Naive thymus-derived CD4-positive, alpha-beta T cell (primary cell): ENCODE measurements at places on chromosomes 2 and 18. TPM values are rescaled to one million over a fixed set of nuclear protein-coding genes. Genes with fewer than 3 reads are reported as not detected.

DNA sequence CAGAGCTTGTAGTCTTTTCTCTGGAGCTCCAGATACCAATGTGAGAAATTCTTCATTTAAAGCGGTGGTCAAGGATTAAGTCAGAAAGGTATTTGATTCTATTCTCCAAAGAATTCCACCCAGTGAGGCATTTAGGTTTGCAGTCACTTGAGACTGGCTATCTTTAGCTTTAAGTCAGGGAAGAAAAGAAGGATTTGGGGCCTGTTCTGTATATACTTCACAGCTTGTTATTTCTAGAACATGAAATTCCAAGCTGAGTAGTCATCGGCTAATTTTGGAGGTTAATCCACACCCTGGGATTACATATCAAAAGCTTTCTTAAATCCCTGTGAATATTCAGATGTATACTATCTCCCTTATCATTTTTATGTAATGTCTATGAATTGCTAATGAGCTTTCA is 39.4 kb downstream of the MYOM1 start:
- DNase-seq: no peak

The RNU2-63P gene
- total RNA-seq: 16.6 TPM

The CCDC178 gene
- total RNA-seq: not detected

The COL3A1 gene
- not detected for total RNA-seq

DNA sequence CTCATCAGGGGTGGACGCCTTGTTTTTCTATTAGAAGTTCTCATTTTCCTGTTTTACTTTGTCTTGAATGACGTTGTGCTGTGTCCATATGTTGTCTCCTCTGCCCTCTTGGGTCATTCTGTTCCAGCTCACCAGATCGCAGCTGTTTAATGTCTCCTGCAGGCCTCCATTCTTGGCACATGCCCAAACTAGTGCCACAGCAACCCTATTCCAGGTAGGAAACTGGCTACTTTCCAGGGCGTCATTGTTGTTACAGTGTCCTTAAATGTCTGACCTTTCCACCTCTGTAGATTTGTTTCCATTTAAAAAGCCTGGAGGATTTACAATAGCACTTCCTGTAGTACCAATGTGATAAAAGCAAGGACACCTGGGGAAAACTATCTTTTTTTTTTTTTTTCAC is 500.7 kb downstream of the METTL4 start:
- no peak for DNase-seq

The FBXO48 gene
- 1.7 and 2.1 TPM in 2 replicates for total RNA-seq

DNA sequence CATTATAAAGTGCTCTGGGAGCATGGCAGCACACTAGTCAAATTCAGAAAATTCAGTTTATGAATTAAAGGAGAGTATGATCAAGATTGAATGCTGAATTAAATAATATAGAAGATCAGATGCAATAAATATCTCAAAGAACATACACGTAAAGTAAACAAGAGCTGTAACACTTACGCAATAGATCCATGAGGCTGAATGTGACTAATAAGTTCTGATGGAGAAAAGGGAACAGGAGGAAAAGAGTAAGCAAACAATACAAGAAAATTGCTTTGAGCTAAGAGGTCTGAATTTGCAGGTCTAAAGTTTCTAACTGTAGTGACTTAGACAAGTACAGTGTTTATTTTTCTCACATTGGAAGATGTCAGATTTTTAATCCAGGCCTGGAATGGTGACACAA is 646.7 kb upstream of the ZNF804A start:
- no peak for DNase-seq

DNA sequence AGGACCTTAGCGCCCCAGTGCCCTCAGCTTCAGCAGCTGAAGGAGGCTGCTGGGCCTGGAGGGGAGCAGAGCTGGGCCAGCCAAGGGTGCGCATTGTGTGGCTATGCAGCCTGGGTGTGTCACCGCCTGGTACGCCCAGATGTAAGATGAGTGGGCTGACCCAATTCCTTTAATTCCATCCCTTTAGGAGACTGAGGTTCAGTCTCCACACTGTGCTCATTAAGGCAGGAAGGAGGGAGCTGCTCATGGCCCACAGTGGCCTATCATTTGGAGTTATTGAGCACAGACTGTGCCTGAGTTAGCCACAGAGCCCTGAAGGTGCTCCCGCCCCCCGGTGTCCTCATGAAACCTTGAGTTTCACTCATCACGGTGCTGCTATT is 194.1 kb upstream of the GLI2 start:
- no peak for DNase-seq

DNA sequence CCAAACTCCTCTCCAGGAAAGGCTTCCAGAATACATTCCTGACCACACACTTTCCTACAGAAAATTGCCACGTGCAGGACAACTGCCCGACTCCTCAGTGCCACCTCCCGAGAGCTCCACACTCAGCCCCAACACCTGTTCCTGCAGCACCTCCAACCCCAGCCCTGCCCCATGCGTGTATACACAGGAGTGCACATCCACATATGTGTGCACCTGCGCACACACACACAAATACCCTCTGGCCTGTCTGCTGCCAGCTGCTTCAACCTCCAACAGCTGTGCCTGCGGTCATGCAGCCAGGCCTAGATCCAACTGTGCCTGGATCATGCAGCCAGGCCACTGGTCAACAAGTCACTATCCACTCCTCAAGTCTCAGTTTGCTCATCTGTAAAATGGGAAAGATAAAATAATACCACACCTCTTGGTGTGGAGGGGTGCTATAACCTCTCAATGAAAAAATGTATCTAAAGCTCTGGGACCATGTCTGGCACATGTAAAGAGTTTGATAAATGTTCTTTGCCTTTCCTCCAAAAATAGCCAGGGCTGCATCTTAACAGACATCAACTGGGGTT is 152.1 kb upstream of the ID2 start:
- DNase-seq: no peak

DNA sequence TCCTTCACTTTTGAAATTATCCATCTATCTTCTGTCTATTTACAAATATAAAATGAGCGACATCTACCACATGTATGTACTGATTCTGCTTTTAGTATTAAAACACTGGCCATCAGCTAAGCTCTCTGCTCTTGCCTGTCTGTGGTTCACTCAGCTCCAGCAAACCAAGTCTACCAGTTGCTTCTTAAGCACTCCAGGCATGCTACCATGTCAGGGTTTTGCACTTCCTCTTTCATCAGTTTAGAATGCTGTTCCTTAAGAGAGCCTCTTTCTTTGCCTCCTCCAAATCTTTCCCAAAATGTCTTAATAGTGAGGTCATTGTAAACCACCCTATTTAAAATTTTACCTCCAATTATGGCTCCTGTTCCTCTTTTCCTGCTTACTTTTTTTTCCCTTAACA is 59.5 kb downstream of the SCN3A start:
- no peak for DNase-seq

The TCF23 gene
- not detected for total RNA-seq

DNA sequence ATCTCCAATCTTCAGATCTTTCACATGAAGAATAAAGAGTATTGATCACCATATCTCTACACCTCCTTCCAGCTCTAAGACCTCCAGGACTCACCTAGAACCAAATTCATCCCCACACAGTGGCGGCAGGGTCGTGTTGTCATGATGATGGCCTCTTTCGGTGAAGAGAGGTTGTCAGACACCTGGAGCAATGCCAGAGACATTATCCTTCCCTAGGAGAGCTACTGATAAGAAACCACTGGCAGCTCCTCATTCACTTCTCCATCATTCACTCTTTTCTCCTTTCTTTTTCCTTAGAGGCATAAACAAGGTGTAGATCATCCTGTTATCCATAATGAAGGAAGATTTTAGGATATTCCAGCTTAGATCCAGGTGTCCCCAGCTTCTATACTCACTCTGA is 197.9 kb upstream of the TNP1 start:
- DNase-seq: no peak

DNA sequence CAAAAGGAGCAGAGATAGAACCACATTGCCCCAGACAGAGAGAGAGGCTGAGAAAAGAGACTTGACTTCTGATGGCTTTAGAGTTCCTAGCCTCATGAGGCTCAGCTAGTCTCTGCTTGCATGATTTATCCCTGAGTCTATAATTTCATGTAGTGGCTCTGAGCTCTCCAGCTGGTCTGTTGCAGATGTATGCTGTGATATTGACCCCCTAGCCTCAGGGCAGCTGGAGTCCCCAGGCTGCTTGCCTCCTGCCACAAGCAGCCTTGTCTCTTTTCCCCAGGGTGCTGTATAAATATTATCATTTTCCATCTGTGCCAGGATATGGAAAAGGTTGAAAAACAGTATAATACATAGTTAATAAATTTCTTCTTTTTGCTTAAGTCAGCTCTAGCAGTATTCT is 467.6 kb upstream of the CWC22 start:
- DNase-seq: no peak

- DNase-seq: no peak
Observed at GRCh38 chr2:235506997-235507615, 13.3 kb downstream of the AGAP1 start.

GRCh38 chr18:74019864-74020263 is 127.8 kb downstream of the FBXO15 start:
- DNase-seq: no peak

- DNase-seq: no peak
Observed at GRCh38 chr2:240472078-240472790, 36.8 kb downstream of the GPC1 start.

GRCh38 chr2:2095360-2096093 is 235.5 kb downstream of the MYT1L start:
- no peak for DNase-seq

- DNase-seq: no peak
Observed at GRCh38 chr2:32963941-32964340, 17.2 kb downstream of the LTBP1 start.

The DHRS9 gene
- total RNA-seq: 0.35 TPM

DNA sequence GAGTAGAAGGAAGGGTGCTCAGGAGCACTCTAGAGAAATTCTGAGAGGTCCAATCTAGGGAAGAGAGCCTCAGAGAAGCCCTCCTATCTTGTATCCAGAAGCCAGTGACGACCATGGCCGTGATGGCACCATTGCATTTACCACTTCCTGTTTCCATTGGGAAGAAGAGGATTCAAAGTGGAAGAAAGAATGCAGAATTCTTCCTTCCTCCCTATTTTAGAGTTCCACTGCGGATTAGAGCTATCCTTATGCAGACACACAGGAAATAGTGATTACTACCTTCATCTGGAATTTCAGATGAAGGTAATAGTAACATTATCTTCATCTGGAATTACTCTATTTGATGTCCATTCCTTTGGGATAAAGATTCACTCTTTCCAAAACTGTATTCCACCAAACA is 45.6 kb upstream of the PCBP1 start:
- DNase-seq: no peak

GRCh38 chr2:84701880-84702279 is 179.0 kb downstream of the TRABD2A start:
- DNase-seq: no peak

DNA sequence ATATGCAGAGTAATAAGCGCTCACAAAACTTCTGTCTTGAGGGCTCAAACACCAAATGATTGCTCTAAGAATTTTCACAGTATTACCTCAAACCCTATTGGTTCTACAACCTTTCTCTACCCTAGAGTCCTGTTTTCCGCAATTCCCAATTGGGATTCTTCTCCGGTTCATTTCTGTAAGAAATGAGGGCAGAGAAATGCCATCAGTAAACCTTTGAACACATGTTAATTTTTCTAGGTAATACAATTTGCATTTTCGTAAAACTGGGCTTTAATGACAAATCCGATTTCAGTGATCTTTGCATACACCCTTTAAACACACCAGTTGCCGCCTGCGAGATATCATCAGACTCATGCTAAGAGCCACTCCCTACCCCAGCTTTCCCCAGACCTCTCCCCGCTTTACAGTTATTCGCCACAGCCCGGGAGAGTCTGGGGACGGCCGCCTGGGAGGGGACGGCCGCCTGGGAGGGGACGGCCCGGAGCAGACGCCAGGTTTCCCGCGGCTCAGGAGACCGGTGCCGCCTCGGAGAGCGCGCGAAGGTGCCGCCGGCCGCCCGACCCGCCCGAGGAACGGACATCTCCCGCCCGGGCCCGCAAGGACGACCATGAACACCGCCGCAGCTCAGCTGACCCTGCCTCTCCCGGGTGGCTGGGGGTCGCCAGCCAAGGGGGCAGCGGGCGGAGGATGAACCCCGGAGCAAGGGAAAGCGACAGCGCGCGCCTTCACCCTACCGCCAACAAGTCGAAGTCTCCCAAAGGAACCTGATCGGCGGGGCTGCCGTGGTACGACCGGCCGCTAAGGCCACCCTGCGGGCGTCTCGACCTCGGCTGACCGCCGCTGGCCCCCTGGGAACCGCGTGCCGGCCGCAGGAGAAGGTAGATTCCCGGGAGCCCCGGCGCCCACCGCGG is 463 bp downstream of the SMC6 start:
- DNase-seq: no peak

GRCh38 chr2:68516051-68516955 is 48.9 kb downstream of the APLF start:
- peak; percentile 16 for DNase-seq

DNA sequence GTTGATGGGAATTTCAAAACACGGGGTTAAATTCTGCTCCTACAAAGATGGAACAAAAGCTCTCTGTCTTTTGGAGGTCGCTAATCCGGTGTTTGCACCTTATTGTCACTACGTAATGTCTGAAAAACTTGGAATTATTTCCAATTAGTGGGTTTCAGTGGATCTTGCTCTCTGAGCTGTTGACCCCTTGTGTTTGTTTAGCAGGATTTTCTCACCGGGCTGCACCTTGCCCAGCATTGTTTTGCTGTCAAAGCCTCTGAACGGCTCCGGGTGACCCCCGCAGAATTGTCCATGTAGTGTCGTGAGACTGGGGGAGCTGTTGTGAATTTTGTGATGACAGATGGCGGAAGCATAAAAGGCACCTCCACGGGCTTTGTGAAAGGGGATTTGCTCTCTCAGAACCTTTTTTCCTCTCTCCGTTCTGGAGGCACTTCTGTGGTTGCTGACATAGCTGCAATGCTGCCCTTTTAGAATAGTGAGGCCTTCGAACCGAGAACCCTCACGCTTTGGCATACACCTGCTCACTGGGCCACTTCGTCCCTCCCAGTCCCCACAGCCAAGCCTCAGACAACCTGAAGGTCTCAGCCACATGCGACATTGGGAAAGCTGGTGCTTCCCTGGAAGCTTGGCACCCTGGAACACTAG is 129.4 kb downstream of the ACOXL start:
- no peak for DNase-seq

GRCh38 chr2:38377050-38377828 is at the start of gene ATL2:
Gene ATL2 (minus strand): TSS chr2:38377273. CDS start chr2:38377260, 13 bp downstream.
- peak; percentile 94 for DNase-seq
